ENCODE measurements at places on chromosomes 12 and 14.

- no peak for DNase-seq
Measured at GRCh38 chr12:93727195-93727811, 50.1 kb downstream of the CRADD start.

- DNase-seq: no peak
Measured at GRCh38 chr12:80212938-80213645, 113.8 kb downstream of the OTOGL start.

DNA sequence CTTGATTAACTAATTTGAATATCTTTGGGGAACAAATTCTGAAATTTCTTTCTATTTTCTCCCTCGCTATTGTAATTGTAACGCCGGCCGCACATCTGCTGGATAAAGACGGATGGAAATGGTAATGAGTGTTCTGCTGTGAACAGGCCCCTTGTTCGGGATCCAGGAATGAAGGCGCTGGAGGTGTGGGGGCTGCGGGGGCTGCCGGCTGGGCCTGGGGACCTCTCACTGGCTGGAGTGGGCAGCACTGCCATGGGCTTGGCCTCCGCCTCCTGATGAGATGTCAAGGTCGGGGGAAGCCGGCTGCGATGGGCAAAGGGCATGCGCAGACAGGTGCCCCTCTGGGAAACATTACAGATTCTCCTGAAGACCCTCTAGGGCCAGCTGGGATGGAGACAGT, 175.4 kb downstream of the PHETA1 start:
- no peak for DNase-seq

GRCh38 chr14:105393151-105393550, 5.2 kb upstream of the TEX22 start:
- DNase-seq: no peak

- no peak for DNase-seq
Measured at GRCh38 chr14:85529803-85530574, at the start of gene FLRT2. FLRT2 (plus strand) TSS chr14:85530144; CDS start chr14:85621515, 91,371 bp downstream.

DNA sequence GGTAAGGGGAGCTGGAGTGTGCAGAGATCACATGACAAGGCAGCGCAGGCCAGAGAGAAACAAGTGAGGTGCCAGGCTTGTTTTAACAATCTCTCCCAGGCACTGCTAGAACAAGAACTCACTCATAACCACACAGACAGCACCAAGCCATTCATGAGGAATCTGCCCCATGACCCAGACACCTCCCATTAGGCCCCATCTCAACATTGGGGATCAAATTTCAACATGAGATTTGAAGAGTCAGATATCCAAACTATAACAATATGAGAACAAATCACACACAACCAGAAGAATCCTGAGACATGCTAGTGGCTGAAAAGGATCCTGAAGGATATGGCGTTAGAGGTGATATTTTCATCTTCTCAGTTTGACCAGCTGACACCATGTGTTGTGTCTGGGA, 21.9 kb downstream of the OR6J1 start:
- no peak for DNase-seq

DNA sequence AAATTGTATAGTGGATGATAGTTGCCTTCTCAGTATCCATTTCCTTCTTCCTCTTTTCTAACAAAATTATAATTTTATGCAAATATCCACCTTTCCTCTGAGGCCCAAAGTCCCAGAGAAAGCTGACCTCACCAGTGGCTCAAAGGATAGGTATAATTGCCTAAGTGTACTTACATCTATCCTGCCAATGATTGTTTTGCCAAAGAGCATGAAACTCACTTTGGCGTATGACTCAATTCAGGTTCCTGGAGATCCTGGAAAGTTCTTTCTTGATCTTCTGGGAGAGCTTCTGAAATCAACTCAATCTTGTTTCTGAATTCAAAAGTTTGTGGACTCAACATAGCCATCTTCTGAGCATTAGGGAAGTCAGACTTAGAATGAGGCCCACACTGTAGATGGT, 10.5 kb upstream of the RBM25 start:
- no peak for DNase-seq

GRCh38 chr12:93203361-93203760, 174.4 kb upstream of the NUDT4 start:
- no peak for DNase-seq

- no peak for DNase-seq
Measured at GRCh38 chr14:76715511-76716081, 45.7 kb upstream of the VASH1 start.

DNA sequence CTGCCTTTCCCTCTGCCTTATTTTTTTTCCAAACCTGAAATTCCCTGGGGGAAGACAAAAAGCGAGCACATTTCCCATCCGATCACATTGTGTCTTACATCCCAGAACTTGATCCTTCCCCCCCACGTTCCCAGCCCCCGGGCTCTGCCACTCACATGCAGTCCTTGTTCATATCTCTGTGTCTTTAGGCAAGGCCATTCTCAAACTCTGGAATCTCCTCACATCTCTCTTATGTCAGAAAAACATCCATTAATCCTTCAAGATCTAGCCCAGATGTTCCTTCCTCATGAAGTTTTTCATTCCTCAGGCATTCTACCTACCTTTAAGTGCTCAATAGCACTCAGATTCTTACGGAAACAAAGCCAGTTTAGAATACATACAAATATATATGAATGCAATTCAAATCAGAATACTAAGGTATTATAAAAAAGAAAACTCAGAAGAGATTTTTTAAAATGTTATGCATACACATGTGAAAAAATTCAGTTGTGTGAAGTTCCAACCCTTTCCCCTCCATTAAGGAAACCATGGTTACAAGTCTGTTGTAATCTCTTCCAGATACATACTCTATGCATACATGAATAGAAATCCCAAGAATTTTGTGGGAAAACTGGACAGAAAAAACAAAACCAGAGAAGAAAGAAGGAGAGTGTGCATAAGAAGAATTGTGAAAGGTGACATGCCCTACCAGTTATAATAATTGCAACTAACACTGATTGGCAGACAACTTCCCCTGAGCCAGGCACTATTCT, 120.3 kb downstream of the SLC38A1 start:
- no peak for DNase-seq

DNA sequence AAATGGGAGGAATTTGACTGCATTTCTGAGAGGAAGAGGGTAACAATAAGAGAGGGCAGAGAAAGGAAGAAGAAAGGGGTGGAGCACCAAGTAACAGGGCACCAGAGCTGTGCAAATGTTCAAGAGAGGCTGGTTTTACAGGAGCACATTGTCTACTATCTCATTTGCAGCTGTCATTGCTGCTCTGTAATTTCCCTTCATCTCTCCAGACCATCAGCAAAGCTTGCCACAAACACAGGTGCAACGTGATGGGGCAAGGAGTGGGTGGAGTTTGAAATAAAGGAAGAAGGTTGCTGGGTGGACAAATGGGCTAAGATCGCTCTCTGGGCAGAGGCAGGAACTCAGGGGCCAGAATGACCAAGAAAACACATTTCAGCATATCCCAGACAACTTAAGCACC, 47.9 kb upstream of the PLEKHG6 start:
- DNase-seq: no peak

- DNase-seq: no peak
Measured at GRCh38 chr12:114686773-114687500, 3.0 kb upstream of the TBX3 start.

- no peak for DNase-seq
Measured at GRCh38 chr12:6250343-6250742, 50.1 kb downstream of the CD9 start.

- no peak for DNase-seq
Measured at GRCh38 chr14:36111822-36112583, 64.5 kb downstream of the PTCSC3 start.

DNA sequence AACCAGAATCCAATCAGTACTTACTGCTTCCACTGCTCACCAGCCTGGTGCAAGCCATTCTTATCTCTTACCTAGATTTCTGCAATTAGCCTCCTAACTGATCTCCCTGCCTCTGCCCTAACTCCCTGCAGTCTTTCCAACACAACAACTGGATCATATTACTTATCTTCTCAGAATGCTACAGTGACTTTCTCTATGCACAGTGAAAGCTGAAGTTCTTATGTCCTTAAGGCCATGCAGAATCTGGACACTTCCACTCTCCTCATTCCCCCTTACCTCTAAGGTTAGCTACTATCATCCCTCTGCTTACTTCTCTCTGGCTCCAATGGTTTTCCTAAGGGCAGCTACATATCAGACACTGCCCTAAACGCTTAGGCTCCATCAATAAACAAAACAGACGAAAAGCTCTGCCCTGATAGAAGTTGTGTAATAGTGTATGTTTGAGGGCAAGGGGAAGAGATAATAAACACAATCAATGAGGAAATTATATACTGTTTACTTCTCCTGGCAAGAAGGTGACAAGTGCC, 4.0 kb downstream of the KTN1 start:
- no peak for DNase-seq

- DNase-seq: no peak
Measured at GRCh38 chr12:108400056-108400455, 60.9 kb upstream of the CMKLR1 start.

- no peak for DNase-seq
Measured at GRCh38 chr14:33682760-33683159, 268.1 kb downstream of the EGLN3 start.
